Caudate nucleus (tissue), 63 donors: ENCODE measurements at places on chromosomes 11 and 22.

DNA sequence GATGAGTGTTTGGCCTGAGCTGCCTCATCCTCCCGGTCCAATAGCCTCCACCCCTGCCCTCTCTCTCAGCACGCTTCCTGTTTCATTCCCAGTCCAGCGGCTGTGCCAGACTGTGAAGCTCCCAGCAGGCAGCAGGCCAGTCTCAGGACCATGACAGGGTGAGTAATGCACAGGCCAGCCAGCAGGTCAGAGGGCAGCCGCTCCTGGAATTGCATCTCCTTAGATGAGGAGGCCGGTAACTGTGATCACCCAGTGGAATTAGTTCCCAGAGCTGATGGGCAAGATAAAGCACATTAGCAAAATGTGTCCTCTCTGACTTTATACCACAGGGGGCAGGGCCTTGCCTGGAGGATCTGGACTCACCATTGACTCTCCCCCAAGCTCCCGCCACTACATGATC lies 251.2 kb downstream of the ETS1 start:
- no peak for DNase-seq

- no peak for DNase-seq
These were observed 19.4 kb downstream of the GRAP2 start for GRCh38 chr22:39920134-39920743.

DNA sequence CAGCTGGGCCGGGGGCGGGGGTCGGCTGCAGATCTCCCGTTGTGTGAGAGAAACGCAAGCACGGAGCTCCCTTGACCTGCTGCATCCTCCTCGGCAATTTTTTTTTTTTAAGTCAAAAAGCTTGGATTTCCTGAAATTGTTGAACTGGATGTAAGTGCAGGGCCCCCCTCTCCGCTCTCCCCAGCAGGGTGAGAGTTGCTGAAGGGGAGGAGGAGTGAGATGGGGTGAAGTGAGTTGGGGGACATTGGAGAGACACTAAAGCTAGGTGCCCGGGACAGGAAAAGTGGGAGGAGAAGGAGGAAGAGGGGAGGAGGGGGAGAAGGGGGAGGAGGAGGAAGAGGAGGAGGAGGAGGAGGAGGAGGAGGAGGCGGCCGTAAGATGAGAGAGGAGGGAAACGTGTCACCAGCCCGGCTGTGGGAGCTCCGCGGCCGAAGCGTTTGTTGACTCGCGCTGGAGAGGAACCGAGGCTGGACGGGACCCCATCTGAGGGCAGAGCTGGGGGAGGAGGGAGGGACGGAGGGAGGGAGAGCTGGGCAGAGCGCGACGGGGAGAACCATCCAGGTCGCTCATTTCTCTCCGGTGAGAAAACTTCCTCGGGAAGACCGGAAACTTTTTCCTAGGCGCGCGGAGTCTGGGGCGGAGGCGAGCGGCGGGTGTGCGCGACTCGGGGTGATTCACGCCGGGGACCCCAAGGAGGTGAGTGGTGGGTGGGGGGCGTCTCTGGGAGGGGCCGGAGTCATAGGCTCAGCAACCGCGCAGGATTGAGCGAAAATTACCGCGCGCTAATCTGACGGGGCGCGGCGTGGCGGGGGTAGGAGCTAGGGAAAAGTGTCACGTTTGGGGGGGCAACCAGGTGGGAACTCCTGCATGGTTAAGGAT lies 80.2 kb downstream of the PRR5L start:
- DNase-seq: no peak

DNA sequence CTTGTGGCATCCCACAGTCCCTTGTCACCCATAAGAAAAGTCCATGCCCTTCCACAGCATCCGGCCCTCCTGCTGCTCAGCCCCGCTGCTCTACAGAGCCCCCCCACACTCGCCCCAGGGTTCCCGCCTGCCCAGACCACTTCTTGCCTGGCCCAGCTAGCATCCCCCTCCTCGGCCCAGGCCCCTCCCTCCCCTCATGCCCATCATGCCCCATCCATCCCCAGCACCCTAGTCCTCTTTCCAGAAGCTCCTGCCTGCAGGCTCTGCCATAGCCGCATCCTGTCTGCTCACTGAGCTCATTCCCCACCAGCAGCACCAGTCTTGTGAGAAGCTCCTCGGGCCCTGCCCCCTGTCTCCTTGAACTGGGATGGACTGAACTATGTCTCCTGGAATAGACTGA lies 54.4 kb downstream of the LINC01488 start:
- DNase-seq: no peak

- no peak for DNase-seq
These were observed 114.9 kb downstream of the NAV2 start for GRCh38 chr11:19827399-19828135.

GRCh38 chr11:45890886-45891550 lies 5.6 kb downstream of the MAPK8IP1 start:
- no peak for DNase-seq

DNA sequence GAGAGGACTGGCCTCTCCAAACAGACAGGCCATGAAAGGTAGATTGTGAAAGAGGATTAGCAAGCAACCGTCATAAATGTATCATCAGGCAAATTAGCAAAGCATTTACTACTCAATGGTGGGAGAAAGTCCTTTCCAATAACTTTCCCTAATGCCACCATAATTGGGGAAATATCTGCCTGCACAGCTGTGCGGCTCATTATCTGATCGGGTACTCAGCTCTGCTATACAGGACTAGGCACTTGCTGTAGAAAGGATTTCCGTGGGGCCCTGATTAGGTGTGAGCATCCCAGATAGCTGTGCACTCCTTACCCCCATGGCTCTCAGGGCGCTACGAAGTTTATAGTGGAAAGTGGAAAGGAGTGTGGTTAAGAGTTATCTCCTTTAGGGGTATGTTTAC lies 309.7 kb upstream of the PLET1 start:
- DNase-seq: no peak

GRCh38 chr22:38718414-38718813 lies 12.7 kb downstream of the GTPBP1 start:
- no peak for DNase-seq

DNA sequence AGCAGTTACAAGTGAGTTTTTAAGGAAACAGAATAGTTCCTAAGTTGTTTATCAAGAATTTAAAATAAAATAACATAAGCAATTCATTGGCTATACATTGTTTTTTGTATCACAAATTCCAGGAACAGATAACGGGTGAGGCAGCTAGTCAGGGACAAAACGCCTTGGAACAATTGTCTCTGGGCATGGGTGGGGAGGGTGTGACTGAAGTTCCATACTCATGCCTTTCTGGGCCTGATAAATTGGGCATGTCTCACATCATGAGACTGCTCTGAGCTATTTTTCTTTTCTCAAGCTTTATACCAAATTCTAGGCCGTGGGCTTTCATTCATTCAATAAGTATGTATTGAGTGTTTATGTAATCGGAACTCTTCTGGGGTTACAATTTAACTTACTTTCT lies 21.6 kb downstream of the FOLR3 start:
- no peak for DNase-seq

GRCh38 chr11:64000026-64000739 lies 13.9 kb downstream of the OTUB1 start:
- DNase-seq: peak; percentile 47

DNA sequence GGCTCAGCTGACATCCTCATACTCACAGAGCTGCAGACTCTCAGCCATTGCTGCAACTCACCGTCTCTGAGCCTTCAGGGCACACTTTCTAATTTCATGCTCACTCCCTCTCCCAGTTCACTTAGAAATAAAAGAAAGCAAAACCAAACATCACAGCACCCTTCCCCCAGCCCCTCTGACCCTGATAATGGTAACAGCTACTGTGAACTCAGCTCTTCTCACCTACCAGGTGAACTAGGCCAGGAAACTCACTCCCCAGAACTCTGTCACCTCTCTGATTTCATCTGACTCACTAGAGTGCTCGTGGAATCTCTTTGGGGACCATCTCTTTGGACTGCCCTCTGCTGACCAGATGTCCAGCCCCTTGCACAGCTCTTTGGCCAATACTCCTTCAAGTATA lies 14.5 kb upstream of the PARVA start:
- no peak for DNase-seq

- no peak for DNase-seq
These were observed 10.2 kb downstream of the C11orf96 start for GRCh38 chr11:43952401-43953342.

DNA sequence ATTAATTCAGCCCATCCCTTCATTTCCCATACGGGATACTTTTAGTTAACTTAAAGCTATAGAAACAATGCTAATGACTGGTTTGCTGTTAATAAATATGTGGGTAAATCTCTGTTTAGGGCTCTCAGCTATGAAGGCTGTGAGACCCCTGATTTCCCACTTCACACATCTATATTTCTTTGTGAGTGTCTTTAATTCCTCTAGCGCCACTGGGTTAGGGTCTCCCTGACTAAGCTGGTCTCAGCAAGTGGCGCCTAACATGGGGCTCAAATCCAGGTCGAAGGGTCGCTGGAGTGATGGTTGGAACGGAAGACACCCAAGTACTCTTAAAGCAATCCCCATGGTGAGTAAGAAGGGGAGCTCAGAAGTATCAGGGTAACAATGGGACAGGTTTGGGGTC lies 14.4 kb upstream of the OOSP1 start:
- no peak for DNase-seq
